Heart right ventricle (tissue), 16 donors: ENCODE measurements at places on chromosomes 4 and X. TPM values are rescaled to one million over a fixed set of nuclear protein-coding genes. Genes with fewer than 3 reads are reported as not detected.

The NHS gene
- 2.6 TPM for total RNA-seq

The GPAT3 gene
- 44.8 TPM for total RNA-seq

The SPARCL1 gene
- total RNA-seq, result 494 TPM

The PLAC1 gene
- total RNA-seq, result not detected

The LINC00632 gene
- 189 TPM for total RNA-seq

The SLC34A2 gene
- total RNA-seq, result not detected

The STEEP1 gene
- total RNA-seq, result 20.5 TPM

The POLN gene
- total RNA-seq, result 2.8 TPM

The MAGED4 gene
- total RNA-seq, result not detected

The KLHL2 gene
- 10.9 TPM for total RNA-seq
